Aortic smooth muscle cell (primary cell): ENCODE measurements at places on chromosomes 16 and 17. TPM values are rescaled to one million over a fixed set of nuclear protein-coding genes. Genes with fewer than 3 reads are reported as not detected.

Gene TBC1D26
- total RNA-seq = not detected in 2 replicates

Gene NPW
- total RNA-seq = 0.06 and 0.13 TPM in 2 replicates

Gene PMP22
- 52.1 and 53.6 TPM in 2 replicates for total RNA-seq

Gene NHERF2
- total RNA-seq = 98.1 and 182 TPM in 2 replicates

Gene SMIM36
- not detected in 2 replicates for total RNA-seq

Gene CCL17
- total RNA-seq = not detected in 2 replicates

Gene SGSH
- total RNA-seq = 16.4 and 22.8 TPM in 2 replicates

Gene DVL2
- total RNA-seq = 69.3 and 76.5 TPM in 2 replicates

Gene ADAM11
- under 0.01 and 0.31 TPM in 2 replicates for total RNA-seq

Gene NSMCE1
- total RNA-seq = 119 and 145 TPM in 2 replicates

Gene IL34
- 54.0 and 74.2 TPM in 2 replicates for total RNA-seq

Gene SAP30BP
- total RNA-seq = 51.7 and 62.6 TPM in 2 replicates

Gene TPSD1
- total RNA-seq = not detected in 2 replicates

Gene CEP20
- total RNA-seq = 29.1 and 29.3 TPM in 2 replicates

Gene HEXIM2
- total RNA-seq = 7.7 and 7.9 TPM in 2 replicates

Gene CX3CL1
- 7.5 and 7.7 TPM in 2 replicates for total RNA-seq

Gene MMP2
- total RNA-seq = 389 and 576 TPM in 2 replicates

Gene KRT33B
- not detected in 2 replicates for total RNA-seq

Gene NCBP3
- total RNA-seq = 16.8 and 18.5 TPM in 2 replicates

Gene NUTF2
- total RNA-seq = 119 and 132 TPM in 2 replicates

Gene ABAT
- total RNA-seq = 2.6 and 3.4 TPM in 2 replicates

Gene SPATA32
- under 0.01 and 0.06 TPM in 2 replicates for total RNA-seq
